Karpas-422 (cell line): ENCODE measurements at places on chromosomes 4 and X.

DNA sequence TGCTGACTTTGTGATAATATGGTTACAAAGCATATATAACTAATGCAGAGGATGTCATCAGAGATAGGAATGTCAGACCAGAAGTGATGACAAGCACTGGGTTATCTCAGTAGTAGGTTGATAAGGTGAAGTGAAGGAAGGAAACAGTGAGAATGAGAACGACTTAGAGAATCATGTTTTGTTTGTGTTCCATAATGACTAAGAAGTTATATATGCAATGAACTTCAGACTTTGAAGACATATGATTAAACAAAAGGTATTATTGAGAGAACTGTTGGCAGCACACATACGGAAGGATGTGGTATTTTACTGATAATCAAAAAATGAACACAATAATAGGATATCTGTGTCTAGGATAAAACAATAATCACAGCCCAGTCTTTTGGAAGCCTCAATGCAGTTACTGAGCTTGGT is 18.3 kb upstream of the HHIP start:
- DNase-seq = no peak

DNA sequence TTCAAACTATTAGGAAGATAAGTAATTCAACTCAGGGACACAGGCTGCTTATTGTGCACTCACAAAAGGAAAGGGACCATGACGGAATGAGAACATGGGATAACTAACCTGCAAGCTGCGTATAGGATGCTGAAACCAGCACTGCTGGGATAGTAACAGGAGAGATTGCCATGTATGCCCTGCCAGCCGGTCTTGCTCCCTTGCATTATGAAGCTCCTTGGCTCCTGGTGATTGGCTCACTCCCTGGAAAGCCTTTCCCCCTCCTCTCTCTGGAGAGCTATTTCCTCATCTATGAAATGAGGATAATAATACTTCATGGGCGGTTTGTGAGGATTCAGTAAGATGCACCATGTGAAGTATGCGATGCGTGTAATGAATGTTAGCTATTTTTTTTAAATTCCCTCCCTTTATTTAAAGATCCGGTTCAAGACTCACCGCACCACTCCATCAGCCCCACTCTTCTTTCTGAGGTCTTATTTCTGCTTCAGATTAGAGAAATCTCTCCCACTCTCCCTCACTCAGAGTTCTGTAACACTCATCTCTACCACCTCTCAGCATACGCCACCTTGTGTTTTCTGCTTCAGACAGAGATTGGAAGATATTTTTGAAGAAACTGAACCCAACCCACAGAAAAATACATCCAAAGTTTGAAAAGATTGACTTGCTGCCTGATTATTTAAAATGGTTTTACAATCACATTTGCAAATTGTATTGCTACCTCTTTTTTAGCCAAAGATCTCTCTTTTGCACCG is 18.4 kb downstream of the MSMO1 start:
- DNase-seq = no peak

DNA sequence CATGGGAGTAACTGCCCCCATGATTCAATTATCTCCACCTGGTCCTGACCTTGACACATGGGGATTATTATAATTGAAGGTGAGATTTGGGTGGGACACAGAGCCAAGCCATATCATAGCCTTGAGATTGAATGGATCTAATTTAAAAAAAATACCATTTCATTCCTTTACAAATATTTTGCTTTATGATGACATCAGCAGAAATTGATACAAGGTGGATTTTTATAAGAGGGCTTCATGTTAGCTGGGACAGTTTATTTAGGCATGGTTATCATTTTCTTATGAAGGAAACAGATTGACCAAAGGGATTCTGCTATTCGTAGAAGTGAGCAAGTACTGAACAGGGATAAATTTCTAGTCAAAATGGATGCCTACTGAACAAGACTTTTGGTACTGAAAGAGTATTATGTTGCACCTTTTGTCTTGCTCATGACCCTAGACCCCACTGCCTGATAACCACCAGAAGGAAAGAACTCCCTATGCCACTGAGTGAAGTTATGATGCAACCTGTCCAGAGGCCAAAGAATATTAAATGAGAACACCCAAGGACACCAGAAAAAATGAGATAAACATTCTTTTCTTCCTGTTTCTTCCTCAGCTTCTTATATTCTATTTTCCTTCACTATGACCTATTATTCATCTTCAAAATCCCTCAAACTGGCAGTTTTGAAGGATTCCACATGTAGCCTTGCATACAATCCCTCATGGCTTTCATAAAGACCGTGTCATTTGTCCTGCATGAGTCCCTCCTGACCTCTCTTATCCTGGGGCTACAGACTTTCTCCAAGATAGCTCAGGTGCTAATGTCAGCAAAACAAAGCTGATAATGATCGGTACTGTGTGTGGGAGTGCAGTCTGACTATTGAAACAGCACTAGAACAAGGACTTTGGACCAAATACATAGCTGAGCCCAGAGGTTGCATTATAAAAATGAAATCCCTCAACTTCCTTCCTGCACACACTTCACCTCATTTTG is 118.3 kb downstream of the AFF2 start:
- DNase-seq = no peak

DNA sequence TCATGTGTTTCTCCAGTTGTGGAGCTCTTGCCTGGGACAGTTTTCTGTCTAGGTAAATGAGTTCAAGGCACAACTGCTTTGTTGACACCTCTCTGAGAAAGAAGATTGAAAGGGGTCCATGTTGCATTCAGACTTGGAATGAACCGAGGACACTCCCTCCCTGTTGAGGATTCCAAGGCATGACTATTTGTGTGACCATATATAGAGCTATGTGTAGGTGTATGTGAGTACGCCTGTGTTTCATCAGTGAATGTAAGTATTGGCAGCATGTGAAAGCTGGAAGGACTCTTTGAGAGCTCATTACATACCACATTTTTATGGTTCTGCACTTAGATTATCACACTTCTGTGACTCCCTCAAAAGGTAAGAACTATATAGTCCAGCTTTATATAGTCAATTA is 3.4 kb downstream of the HEPH start:
- DNase-seq = no peak

DNA sequence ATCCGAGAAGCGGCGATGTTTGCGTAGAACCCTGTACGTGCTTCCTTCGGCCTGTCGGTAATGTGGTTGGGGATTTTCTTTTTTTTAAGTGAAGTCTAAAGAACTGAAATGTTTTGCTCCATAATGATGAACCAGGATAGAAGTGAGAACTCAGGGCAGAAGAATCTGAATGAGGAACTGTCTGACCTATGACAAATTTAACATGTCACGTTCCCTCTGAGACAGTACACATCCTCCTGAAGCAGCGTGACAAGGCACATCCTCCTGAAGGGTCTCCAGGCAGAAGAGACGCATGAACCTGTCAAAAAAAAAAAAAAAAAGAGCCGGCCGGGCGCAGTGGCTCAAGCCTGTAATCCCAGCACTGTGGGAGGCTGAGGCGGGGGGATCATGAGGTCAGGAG is 6.2 kb downstream of the CSF2RA start:
- no peak for DNase-seq

- DNase-seq = no peak
Observed at GRCh38 chr4:17515445-17516407, 761 bp downstream of the CLRN2 start.

DNA sequence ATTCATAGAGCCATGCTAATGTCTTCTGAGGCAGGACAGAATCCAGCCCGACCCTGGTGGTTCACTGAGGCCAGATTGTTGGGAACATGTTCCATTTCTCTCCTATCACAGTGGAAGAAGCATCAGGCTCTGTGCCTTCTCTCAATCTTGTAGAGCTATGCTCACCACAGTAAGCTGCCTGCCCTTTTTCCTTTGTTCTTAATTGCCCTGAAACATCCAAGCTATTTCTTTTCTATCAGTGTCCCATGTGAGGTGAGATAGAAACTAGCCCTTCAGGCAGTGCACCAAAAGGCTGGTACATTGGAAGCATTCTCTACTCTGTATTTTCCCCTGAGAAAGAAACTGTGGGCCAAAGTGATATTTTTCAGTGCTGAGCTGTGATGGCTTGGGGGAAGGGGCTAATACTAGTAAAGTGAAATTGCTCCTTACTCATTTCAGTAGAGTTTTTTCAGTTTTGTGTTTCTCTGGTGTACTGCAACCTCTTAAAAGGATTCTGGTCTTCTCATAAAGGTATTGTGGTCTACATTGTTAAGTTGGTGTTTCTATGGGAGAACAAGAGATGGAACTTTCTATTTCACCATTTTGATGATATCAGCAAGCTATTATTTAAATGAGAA is 611.2 kb downstream of the RPA4 start:
- no peak for DNase-seq

- no peak for DNase-seq
Observed at GRCh38 chr4:102441978-102442911, 58.9 kb upstream of the NFKB1 start.
